ENCODE measurements at places on chromosomes 2 and 18. TPM values are rescaled to one million over a fixed set of nuclear protein-coding genes. Genes with fewer than 3 reads are reported as not detected.

DNA sequence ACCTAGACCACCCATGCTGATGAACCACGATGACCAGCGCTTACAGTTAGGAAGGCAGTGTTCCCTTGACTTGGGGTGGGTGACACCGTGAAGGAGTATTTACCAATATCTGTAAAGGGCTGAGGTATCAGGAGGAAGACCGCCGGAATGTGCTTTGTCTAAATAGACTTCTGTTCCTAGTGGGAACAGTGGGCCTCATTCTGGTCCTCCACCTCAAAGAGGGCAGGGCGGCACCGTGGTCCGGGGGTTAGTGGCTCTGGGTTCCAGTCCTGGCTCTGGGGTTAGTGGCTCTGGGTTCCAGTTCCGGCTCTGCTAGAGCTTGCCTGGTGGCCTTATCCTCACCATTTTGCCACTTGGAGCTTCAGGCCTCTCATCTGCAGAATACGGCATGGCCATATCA lies 91.6 kb upstream of the SMAD2 start:
- H3K27ac ChIP-seq, result no peak overlapping the region
- H3K36me3 ChIP-seq, result no peaks in the 10 kb centered on the region
- DNase-seq, result no peak
- no peak overlapping the region for H3K4me3 ChIP-seq
- no peaks in the 10 kb centered on the region for H3K27me3 ChIP-seq

DNA sequence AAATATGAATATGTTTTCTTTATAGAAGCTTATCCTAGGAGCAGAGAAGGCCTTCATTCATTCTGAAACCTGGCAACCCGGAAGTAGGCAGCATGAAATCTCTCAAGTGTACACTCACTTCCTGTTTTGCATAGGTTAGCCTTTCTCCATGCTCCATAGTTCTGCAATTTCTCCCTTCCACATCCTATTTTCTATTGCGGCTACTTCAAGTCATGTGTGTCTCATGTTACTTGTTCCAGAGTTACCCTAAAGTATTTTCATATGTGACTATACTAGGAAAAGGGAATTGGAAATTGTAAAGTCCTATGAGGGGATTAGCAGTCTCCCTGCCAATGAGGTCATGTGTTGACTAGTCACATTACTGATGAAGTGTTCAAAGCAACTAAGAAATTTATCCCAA lies 320.6 kb downstream of the NCKAP5 start:
- no peaks in the 10 kb centered on the region for H3K4me1 ChIP-seq
- H3K27ac ChIP-seq, result no peak overlapping the region
- no peak overlapping the region for H3K4me3 ChIP-seq
- H3K36me3 ChIP-seq, result no peaks in the 10 kb centered on the region

GRCh38 chr2:102737431-102737830 lies 24.4 kb upstream of the TMEM182 start:
- peak overlapping the region; percentile 89 for H3K27ac ChIP-seq
- peaks cover 13% of the 10 kb centered on the region for H3K4me1 ChIP-seq
- no peaks in the 10 kb centered on the region for H3K36me3 ChIP-seq
- H3K27me3 ChIP-seq, result no peaks in the 10 kb centered on the region
- DNase-seq, result no peak
- H3K4me3 ChIP-seq, result peak overlapping the region; percentile 84

GRCh38 chr2:6926071-6926732 lies 9.0 kb downstream of the RNF144A start:
- H3K4me1 ChIP-seq, result no peaks in the 10 kb centered on the region
- no peak overlapping the region for H3K4me3 ChIP-seq
- DNase-seq, result no peak
- H3K36me3 ChIP-seq, result no peaks in the 10 kb centered on the region
- H3K27me3 ChIP-seq, result no peaks in the 10 kb centered on the region

DNA sequence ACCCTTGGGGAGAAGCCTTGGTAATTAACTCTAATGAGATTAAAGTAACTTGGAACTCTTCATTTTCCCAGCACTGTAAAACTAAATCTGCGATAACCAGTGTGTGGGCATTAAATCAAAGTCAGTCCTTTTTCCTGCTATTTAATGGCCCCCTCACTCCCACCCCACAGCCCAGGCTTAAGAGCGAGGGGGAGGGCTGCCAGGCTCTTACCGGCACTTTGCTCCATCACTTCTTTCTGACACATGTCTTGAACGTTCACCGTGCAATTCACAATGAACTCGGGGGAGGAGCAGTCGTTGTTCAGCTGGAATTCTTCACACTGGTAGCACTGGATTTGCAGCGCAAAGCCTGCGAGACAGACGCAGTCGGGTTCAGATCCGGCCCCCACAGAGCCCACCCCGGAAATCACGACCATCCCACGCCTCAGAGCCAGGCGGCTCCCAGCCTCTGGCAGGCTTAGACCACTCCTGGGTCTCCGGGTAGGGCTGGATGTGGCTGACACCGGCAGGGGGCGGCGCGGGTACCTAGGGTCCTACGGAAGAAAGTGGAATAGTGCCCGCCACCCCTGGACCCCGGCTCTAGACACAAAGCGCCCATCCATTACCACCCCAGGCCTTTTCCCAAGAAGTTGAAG lies 1.7 kb downstream of the LYPD1 start:
- peaks cover 44% of the 10 kb centered on the region for H3K27me3 ChIP-seq
- no peak overlapping the region for H3K27ac ChIP-seq

GRCh38 chr2:44273596-44273995 lies 1.7 kb upstream of the SLC3A1 start:
- no peak for DNase-seq
- H3K4me1 ChIP-seq, result 0 out of 2 replicates have a peak, but pooled peaks cover 6% of the 10 kb centered on the region
- H3K27ac ChIP-seq, result no peak overlapping the region

- H3K27me3 ChIP-seq, result no peaks in the 10 kb centered on the region
- H3K36me3 ChIP-seq, result peaks cover 6% of the 10 kb centered on the region
- DNase-seq, result no peak
- H3K4me1 ChIP-seq, result peaks cover 38% of the 10 kb centered on the region
- H3K4me3 ChIP-seq, result peak overlapping the region; percentile 84
Measured at GRCh38 chr2:55049043-55049820, 1.0 kb downstream of the RTN4 start.

- no peak overlapping the region for H3K27ac ChIP-seq
- H3K4me3 ChIP-seq, result no peak overlapping the region
- no peaks in the 10 kb centered on the region for H3K27me3 ChIP-seq
- DNase-seq, result no peak
Measured at GRCh38 chr2:235709969-235710879, 216.4 kb downstream of the AGAP1 start.

- DNase-seq, result no peak
- peaks cover 3% of the 10 kb centered on the region for H3K27me3 ChIP-seq
- no peaks in the 10 kb centered on the region for H3K36me3 ChIP-seq
Measured at GRCh38 chr2:88844960-88845359, 153.5 kb downstream of the RPIA start.

DNA sequence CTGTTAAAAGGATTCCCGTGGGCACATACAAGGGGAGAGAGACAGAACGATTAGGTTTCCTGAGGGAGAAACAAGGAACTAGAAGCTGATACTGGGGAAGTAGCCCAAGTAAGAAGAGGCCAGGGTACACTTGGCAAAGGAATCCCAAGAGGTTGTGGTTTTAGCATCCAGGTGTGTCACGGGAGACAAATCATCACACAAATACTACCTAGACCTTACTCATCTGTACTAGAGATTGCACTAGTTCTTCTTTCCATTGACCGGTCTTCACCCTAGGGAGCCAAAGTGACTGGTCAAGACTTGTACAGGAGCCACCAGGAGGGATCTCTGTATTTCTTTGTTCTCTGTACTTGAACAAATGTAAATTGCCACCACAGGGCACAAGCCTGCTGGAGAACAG lies 14.2 kb upstream of the NR4A2 start:
- DNase-seq, result no peak
- no peak overlapping the region for H3K27ac ChIP-seq
- H3K4me3 ChIP-seq, result no peak overlapping the region
- H3K27me3 ChIP-seq, result no peaks in the 10 kb centered on the region

DNA sequence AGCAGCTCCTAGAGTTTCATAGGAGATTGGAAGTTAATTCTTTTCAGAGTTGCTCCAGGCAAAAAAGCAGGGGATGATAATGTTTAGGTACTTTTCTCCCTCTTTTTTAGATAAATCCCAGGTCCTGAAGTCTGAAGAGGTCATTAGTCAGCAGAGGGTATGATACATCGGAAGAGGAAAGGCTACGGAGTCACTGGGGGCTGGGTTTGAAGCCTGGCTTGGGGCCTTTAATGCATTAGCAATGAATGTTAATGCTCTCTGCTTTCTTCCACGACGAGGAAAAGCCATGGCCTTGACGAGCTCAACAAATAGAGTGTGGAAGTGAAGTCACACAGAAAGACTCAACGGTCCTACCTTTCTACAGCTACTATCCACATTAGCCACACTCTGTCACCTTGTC lies 235.1 kb downstream of the NCKAP5 start:
- no peak overlapping the region for H3K4me3 ChIP-seq
- no peaks in the 10 kb centered on the region for H3K27me3 ChIP-seq

DNA sequence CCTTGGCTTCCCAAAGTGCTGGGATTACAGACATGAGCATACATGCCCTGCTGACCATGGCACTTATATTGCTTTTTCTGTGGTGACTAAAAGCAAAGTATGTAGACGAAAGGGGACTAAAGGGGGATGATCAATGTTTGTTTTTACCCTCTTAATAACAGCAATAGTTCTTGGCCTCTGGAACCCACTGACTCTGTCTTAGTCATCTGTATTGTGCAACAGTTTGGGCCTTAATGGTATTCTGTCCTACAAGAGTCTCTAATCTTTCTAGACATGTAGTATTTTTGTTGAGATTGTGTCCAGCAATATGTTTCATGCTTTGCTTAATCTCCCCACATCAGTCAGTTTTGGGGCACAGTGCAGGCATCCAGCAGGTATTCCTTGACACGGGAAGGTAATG lies 359.9 kb upstream of the FANCL start:
- no peak for DNase-seq
- no peaks in the 10 kb centered on the region for H3K36me3 ChIP-seq
- no peak overlapping the region for H3K4me3 ChIP-seq
- H3K27me3 ChIP-seq, result no peaks in the 10 kb centered on the region
- H3K4me1 ChIP-seq, result no peaks in the 10 kb centered on the region
- no peak overlapping the region for H3K27ac ChIP-seq

DNA sequence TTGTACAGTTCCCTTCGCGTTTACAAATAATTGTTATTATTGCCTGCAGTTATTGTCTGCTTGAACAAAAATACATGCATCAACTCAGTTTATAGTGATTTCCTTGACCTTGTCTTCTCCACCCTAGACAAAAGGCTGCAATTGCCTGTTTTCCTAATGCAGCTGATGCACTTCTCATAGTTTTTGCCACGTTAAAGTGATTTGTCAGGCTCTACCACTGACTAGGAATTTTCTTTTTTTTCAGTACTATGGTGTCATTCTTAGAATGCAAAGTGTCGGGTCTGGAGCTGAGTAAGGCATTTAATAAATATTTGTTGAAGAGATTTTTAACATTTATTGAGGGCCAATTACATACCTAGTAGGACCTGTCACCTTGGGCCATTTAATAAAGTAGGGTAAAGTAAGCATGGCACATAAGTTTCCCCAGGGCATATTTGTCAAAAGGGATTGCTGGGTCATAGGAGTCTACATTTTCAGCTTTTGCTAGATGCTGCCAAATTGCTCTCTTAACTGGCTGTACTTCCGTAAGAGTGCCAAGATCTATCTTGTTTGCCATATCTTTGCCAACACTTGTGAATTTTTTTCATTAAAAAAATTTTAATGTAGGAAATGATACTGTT lies 24.1 kb downstream of the ACSL3 start:
- no peak for DNase-seq
- no peaks in the 10 kb centered on the region for H3K27me3 ChIP-seq
- peaks cover 18% of the 10 kb centered on the region for H3K4me1 ChIP-seq
- no peak overlapping the region for H3K4me3 ChIP-seq

DNA sequence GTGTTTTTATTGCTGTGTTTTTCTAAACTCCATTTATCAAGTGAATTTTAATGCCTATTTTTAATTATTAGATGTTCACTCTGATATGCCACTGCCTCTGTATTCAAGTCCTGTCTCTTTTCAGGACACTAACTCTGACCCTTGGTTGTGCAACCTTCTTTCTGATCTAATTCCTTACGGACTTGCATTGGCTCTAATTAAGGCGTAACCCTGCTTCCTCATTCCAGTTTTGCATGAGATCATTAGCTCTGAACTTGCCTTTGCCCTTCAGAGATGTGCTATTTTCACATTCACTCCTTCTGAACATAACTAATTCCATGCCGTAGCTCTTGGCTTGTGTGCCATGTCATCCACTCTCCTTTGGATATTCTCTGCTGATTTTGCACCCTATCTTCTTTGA lies 162.5 kb upstream of the TMEFF2 start:
- no peak overlapping the region for H3K4me3 ChIP-seq
- no peak for DNase-seq
- no peaks in the 10 kb centered on the region for H3K36me3 ChIP-seq
- H3K27me3 ChIP-seq, result no peaks in the 10 kb centered on the region

- H3K27ac ChIP-seq, result no peak overlapping the region
- H3K36me3 ChIP-seq, result no peaks in the 10 kb centered on the region
- H3K4me3 ChIP-seq, result no peak overlapping the region
- no peak for DNase-seq
Measured at GRCh38 chr2:68936427-68936826, 16.3 kb downstream of the GKN2 start.

The DES gene
- total RNA-seq, result 0.69 TPM

The XRCC5 gene
- 322 TPM for total RNA-seq

The MAPK4 gene
- total RNA-seq, result not detected

The POMC gene
- not detected for total RNA-seq

The ZNF521 gene
- total RNA-seq, result 0.15 TPM

The ANKRD62 gene
- not detected for total RNA-seq

The MYO3B gene
- 0.05 TPM for total RNA-seq

The CCDC138 gene
- 10.1 TPM for total RNA-seq

The FAP gene
- total RNA-seq, result not detected
